Myocyte (in vitro differentiated cells): ENCODE measurements at places on chromosomes 3 and 15. TPM values are rescaled to one million over a fixed set of nuclear protein-coding genes. Genes with fewer than 3 reads are reported as not detected.
A peak's percentile ranks its signal among the peaks of the same experiment; 100 is the strongest.

GRCh38 chr3:122926322-122926721 lies 101.2 kb downstream of the SEMA5B start:
- DNase-seq = no peak

SLC25A36 gene
- total RNA-seq = 42.7 and 67.8 TPM in 2 replicates

- DNase-seq = peak; percentile 16
Measured at GRCh38 chr15:76501726-76502125, 165.2 kb downstream of the ISL2 start.

SLC27A2 gene
- total RNA-seq = not detected in 2 replicates

PTH1R gene
- 5.6 and 5.7 TPM in 2 replicates for total RNA-seq

CCDC80 gene
- total RNA-seq = 57.4 and 77.2 TPM in 2 replicates

CSPG4 gene
- total RNA-seq = 6.2 and 19.6 TPM in 2 replicates

GHRL gene
- not detected in 2 replicates for total RNA-seq

DNA sequence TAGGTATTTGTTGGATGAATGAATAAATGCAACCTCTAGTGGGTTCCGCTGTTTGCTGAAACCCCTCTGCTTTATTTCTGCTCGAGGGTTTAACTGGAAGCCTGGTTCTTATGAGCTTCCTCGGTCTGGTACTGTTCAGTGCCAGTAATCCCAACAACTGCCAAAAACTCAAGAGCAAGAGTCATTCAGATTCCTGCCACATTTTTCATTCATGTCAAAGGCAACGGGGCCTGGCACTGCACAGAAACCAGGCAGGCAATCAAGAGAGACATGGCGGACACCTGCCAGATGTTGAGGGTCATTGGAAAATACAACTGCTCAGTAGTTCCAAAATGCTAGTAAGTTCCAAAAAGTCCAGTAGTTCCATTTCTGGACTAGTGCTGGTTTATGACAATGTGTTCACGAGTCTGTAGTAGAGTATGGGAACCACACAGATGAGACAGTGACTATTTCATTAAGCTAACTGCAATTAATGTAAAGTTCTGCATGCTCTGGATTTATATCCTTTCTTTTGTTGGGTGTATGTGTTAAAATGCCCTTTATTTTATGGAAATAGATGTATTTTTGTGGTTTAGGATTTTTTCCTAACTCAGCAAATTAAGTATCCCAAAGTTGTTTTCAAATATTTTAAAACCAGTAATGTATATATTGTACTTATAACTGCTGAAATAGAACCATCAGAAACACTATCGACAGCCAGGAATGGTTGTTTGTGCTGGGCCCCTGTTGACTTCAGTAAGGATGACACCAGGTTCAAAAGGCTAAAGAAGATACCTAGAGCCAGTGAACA lies 22.7 kb upstream of the TMEM41A start:
- DNase-seq = no peak

DNA sequence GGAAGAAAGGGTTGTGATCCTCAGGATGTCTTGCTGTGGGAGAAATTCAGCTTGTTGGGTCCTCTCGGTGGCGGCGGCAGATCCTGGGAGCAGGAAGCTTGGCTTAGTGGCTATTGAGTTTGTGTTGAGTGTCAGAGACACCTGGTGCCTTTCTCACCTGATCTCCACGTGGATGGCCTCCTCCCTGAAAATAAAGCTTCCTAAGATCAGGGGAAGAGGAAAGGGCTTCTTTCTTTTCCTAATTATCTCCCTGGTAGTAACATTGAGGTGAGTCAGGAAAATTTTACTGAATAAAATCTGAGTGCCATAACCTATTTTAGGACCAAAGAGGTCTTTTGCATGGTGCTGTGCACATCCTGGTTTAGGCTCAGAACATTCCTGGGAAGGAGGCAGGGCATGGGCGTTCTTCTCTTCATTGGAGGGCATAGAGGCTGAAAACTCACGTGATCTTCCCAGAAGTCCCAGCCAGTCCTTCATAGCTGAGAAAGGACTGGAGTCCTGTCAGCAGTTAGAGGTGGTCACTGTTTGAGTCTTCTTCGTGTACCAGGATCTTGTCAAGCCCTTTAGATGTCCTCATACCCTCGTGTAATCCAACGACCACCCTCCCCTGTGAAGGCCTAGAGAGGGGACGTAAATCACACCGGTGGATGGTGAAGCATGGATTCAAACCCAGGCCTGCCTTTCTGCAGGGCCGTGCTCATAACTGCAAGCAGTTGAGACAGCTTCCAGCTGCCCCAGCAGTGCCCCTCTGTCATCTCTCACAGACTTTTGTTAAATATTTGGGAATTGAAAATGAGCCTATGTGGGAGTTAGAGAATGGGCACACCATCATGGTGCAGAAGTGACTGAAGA lies 1.1 kb downstream of the CMTM8 start:
- DNase-seq = no peak

DNA sequence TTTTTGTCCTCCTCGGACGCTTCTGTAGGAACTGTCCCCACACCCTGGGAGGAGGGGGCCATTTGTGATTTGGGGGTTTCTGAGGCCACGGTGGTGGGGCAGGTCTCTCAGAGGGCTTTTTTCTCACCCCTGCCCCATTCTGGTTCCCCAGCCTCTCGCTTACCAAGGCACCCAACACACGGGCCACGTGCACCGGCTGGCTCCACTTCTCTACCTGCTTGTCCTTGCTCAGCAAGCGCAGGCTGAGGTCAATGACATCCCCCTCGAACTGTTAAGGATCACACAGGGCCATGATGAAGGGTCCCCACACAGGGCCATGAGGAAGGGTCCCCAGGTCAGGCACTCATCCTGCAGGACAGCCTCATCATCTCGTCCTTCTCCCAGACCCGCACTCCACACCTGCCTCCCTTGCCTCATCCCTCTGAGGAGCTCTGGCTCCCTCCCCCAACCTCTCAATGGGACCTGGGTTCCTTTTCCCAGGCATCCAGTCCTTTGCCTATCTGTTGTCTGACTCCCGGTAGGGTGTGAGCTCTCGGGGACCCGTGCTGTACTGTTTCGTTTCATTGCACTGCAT lies 10.6 kb downstream of the EPB42 start:
- DNase-seq = no peak

GRCh38 chr3:39962581-39962980 lies 153.2 kb downstream of the MYRIP start:
- DNase-seq = no peak

GRCh38 chr3:195044411-195044810 lies 226.5 kb downstream of the XXYLT1 start:
- no peak for DNase-seq

GRCh38 chr3:127865941-127866340 lies 43.6 kb upstream of the MGLL start:
- peak; percentile 47 for DNase-seq

DNA sequence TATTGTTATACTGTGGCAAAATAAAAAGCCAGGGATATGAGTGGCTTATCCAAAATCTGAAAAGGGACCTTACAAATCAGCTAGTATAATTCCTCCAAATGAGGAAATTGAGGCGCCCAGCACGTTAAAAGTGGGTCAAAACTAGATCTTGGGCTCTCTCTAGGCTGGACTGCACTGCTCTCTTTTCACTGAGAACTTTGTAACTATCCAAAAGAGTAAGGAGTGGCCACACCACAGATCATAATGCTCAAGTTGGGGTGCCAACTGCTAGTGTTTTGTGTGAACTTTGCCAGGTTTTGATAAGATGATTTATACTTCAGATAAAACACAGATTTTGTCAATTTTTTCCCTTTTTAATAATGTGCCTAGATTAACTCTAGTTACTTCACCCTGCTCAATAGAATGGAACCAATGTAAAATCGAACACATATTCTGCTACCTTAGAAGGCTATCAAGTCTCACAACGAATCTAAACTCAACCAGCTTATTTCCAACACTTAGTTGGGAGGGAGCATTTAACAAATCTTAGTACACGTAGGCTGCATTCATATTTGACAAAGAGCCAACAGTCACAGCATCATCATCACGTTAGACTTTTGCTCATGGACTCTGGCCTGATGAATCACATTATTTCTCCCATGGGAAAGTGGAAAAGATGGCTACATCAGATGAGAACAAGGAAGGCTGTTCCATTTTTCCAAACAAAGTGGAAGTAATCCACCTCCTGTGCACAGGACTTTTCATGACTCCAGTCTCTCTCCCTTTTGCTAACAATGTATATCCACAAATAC lies 64.4 kb downstream of the ABI3BP start:
- DNase-seq = peak; percentile 76

CLDN16 gene
- not detected in 2 replicates for total RNA-seq

AGTR1 gene
- total RNA-seq = 5.6 and 7.1 TPM in 2 replicates

GRCh38 chr3:150059241-150059640 lies 88.5 kb upstream of the PFN2 start:
- DNase-seq = peak; percentile 79

- no peak for DNase-seq
Measured at GRCh38 chr3:195176776-195177175, 94.2 kb downstream of the XXYLT1 start.

IMPG2 gene
- 0.67 and 0.78 TPM in 2 replicates for total RNA-seq

CCRL2 gene
- total RNA-seq = 0.78 and 2.1 TPM in 2 replicates

DNA sequence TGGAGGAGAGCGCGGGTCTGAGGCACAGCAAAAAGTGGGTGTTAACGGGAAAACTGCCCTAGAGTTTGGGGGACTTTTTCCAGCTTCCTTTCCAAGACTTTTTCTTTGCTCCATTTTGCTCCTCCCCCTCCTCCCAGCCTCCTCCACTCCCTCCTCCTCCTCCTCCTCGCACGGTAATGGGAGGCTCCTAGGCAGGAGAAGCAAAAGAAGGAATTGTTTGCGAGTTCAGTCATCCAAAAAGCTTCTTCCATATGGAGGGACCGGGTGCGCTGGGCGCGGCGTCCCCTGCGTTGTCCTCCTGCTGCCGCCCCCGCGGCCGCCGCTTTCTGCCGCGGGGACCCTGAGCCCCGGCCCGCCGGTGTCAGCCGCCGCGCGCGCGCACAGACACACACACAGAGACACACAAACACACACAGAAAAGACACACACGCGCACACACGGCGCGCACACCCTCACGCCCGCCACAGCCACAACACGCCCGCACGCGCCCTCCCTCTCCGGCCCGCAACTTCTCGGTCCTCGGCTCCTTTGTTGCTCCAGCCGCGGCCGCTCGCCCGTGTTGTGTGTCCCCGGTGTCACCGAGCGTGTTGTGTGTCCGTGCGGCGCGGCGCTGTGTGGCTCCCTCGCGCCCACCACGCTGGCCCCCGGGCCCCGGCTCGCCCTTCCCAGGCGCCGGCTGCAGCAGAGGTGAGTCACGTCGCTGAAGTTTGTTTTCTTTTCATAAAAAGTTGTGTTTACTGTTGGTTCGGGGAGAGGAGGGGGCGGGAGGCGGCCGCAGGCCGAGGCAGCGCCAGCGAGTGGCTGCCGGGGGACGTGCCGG lies at the start of gene BOC:
TSS of gene BOC (plus strand) at position 228 of the 820 bp plus-strand sequence. CDS start 38,246 bp downstream, outside the sequence.
- peak; percentile 63 for DNase-seq

DNA sequence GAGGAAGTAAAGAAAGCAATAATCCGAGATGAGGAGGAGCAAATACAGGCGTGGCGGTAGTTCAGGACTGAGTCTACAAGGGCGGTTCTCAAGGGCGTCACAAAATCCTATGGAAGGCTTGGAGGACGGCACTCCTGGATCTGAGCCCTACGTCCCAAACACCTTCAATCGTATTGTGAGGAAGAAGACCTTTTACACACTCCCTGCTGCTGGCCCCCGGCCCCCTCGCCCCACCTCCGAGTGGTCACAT lies 747 bp downstream of the PLD1 start:
- DNase-seq = no peak

DNA sequence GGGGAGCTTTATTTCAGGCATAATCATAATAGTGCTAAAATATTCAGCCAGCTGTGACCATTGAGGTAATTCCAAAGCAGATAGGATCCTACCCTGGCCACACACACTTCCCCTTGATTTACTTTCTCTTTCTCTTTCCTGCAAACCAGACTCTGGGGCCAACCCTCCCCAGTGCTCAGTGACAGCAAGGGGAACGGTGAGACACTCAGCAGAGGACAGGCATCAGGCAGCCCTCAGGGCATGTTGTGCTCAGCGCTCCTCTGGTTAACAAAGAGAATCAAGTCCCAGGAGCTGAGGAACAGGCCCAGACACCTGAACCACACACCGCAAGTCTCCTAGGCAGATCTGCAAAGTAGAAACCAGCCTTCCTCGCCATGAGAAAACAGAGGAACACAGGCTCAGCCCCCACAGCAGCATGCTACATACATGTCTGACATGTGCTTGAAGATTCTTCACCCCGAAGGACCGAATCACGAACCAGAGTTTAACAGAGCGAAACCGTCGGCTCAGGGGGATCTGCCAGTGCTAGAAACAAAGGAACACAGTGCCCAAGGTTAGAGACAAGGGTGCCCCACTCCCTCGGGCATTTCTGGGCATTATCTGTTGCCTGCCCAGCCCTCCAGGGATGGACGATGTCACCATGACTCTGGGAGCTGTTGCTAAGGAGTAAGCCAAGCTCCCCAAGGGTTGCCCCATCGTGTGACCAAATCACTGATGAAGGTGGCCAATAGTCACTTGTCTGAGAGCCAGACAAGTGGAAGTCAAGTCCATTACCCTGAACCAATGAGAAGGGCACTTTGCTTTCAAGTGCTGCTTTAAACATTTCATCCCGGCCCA lies 17.5 kb downstream of the HDC start:
- no peak for DNase-seq

DLL4 gene
- 0.13 TPM in 1 of 2 replicates, not detected in the other for total RNA-seq

GRCh38 chr15:30036036-30036703 lies 46.6 kb upstream of the GOLGA8J start:
- no peak for DNase-seq
